GM18507 (cell line): ENCODE measurements at places on chromosomes 2 and 18.
A peak's percentile ranks its signal among the peaks of the same experiment; 100 is the strongest.

DNA sequence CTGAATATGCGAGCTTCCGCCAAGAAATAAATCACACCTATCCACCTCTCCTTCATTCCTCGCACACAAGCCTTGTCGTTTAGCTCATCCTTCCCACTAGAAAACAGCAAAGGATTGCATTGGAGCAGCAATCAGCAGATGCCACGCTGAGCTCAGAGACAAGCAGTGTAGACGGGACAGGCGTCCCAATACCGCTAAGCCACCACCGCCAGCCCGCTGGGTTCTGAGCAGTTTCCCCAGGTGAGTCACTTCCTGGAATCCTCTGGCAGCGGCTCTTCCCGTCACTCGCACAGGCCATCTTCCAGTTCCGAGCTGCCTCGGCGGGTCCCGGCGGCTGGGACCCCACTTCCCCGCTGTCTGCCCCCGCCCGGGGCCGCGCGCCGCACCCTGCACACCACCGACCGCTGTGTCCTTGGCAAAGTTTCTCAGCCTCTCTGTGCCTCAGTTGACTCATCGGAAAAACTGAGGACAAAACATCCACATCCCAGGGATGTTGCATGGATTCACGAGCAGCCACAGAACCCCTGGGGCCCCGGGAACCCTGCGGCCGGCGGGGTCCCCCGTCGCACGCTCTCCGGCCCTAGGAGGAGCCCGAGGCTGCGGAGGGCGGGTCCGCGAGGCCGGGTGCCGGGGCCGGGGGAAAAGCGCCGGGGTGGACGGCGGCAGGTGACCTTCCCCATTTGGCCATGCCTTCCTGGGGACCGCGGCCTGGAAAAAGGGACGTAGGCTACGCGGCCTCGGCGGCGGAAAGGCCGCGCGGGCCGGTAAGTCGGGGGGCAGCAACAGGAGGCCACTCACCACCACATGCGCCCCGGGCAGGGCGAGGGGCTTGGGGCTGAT, 573 bp downstream of the KDSR start:
- DNase-seq: peak; percentile 30

- DNase-seq: no peak
Observed at GRCh38 chr2:166610180-166610912, 116.3 kb upstream of the SCN7A start.

GRCh38 chr2:8494589-8494988, 187.3 kb upstream of the ID2 start:
- DNase-seq: no peak

DNA sequence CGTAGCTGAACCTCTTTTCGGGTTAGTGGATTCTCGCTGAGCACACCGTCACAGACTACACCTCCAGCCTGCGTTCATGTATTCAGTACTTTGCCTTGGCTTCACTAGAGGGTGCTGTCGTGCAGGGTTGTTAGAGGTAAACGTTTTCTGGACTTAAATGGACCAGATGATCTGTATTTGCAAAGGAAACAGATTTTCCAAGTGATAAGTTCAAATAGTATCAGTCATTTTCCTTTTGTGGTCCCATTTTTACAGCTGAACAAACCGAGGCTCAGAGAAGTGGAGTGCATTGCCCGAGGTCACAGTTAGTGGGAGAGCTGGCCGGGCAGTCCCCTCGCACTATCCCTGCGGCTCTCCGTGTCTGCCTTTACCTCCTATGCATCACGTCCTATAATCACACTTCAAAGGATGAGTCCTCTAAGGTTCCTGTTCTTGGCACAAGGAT, 125.9 kb downstream of the MAP4K4 start:
- DNase-seq: no peak

- DNase-seq: no peak
Observed at GRCh38 chr2:136111711-136112110, 6.2 kb downstream of the CXCR4 start.

GRCh38 chr2:39024833-39025232, 96.0 kb downstream of the SOS1 start:
- no peak for DNase-seq

- DNase-seq: no peak
Observed at GRCh38 chr2:62992561-62992960, 58.1 kb upstream of the OTX1 start.

DNA sequence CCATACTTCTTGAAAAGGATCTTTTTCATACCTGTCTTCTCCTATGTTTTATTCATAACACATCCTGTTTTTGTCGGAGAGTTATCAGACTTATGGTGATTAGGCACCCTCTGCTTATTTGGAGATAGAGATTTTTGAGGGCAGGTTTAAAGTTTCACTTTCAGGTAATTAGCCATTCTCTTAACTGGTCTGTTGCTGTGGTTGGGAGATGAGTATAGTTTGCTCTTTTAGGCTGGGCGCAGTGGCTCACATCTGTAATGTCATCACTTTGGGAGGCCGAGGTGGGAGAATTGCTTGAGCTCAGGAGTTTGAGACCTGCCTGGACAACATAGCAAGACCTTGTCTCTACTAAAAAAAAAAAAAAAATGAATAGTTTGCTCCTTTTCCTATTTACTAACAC, 25.3 kb downstream of the SFTPB start:
- DNase-seq: no peak

DNA sequence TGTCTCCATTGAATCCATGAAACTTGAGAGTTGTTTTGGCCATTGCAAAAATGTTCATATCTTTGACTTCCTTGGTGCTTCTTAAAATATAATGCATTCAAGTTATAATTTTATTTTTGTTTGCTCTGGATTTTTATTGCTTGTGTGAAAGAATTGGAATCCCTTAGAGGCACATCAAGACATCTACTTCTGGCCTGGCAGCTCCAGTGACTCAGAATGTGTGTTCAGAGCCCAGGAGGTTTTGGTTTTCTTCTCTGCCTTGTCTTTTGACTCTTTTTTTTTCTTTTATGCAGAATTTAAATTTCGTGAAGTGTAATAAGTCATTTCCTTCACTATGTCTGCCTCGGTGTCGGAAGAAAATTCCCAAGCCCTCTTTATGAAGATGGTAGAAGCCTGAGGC, 180.2 kb downstream of the LTBP1 start:
- no peak for DNase-seq

DNA sequence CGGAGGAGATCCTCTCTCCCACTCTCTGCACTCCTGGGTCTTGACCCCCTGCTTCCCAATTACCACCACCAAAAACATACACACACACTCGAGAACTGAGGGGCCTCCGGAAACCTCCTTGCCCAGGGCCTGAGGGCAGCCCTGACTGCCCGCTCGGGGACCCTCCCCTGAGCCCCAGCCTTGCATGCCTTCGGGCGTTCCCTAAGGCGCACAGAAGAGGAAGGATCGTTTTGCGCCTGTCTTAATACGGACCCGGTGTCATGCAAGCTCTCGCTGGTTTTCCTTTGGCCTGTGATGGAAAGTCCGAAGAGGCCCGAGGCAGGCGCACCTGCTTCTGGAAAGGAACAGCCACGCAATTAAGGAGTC, 19.8 kb downstream of the POU3F3 start:
- DNase-seq: no peak

- DNase-seq: no peak
Observed at GRCh38 chr18:69558052-69558451, 157.4 kb downstream of the DOK6 start.

DNA sequence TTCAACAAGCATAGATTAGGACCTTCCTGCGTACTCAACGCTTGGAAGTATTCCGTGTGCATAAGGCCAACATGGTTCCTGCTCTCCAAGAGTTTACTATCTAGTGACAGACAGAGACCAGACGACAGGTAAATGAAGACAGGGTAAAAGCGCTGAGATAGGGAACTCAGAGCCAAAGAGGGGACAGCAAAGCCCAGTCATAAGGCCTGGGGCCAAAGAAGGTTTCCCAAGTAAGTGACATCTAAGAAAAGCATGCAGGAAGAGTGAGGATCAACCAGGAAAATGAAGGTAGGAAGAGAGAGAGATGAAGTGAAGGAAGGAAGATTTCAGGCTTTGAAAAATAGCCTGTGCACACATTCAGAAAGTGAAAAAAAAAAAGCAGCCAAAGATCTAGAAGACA, 76.9 kb upstream of the CDH20 start:
- no peak for DNase-seq

DNA sequence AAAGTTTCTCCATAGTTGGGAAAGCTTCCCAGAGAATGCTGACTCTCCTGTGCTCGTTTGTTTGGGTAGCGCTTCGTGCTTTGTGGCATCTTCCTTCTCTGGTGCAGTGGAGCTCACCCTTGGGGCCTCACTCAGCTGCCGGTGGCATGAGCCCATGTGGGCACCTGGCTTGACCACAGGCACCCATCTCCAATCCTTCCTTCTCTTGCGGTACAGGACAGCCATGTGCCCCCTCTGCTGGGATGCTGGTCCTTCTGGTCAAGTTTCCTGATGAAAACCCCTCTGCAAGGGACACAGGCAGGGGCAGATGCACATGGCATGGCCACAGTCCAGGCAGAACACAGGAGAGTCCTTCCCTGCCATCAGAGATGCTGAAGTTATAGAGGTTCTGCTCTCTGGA, 555.9 kb upstream of the HS6ST1 start:
- no peak for DNase-seq

- DNase-seq: no peak
Observed at GRCh38 chr2:74498500-74499266, 720 bp downstream of the LBX2 start.

GRCh38 chr2:161599842-161600241, 24.4 kb upstream of the SLC4A10 start:
- no peak for DNase-seq

DNA sequence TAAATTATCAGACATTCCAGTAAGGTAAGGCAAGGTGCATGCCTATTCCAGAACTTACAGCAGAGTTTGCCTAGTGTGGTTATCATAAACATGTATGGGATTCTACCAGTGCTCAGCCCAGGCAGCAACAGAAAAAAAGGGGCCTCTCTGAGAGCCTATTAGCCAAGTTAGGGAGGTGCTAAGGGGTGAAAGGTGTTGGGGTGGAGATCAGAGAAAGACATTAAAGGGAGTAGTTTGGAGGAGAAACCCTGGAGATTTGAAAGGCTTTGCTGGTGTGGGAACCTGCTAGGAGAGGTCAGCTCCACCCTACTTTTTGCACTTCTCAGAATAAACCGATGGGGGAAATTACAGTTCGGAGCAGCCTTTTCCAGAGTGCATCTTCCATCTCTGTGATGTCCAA, 2.9 kb downstream of the ARPC2 start:
- no peak for DNase-seq

DNA sequence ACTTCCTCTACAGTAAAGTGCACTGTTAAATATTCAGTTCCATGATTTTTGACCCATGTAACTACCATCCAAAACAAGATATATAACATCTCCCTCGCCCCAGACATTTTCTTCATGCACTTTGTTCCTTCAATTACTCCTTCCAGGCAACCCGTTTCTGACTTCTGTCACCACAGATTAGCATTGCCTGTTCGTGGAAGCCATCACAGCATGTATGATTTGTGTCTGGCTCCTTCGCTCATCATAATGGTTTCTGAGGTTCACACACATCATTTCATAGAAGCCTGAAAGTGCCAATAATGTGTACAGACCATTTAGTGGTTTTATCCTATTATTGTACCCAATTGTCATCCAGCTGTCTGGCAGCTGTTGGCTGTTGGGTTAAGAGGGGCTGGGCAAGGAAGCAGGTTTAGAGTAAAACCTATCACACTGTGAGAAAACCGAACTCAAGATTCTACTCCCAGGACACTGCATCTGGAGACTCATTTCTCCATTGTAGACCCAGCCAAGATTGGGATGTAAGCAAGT, 16.1 kb downstream of the ARHGAP28 start:
- DNase-seq: no peak

DNA sequence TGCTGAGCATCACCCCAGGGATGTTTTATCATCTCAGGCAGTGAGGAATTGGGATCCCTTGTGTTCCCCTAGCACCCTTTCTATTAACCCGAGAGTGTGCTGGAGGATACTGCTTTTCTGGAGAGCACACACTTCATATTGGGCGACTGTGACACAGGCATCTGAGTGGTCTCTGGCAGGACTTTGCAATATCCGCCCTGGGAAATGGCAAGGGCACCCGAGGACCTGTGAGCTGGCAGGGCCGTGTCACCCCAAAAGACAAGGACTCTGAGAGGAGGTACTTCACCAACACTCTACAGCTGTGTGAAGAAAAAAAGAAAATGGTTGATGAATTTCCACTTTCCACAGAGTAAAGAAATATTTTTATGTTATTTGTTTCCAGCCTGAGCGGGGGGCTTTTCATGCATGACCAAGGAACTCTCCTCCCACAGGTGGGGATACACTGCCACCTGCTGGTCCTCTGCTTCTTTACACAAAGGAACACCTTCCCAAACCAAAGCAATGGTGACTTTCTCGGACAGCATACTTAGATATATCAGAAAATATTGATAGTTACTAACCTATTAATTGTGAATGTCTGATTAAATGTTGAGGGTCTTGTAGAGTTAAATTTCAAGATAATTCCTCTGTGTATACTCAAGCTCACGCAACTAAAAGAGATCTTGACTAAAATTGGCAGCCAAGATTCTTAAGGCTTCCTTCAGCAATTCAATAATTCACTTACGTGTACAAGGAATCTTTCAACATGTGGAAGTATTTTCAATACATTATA, 45.9 kb upstream of the REG3G start:
- no peak for DNase-seq

DNA sequence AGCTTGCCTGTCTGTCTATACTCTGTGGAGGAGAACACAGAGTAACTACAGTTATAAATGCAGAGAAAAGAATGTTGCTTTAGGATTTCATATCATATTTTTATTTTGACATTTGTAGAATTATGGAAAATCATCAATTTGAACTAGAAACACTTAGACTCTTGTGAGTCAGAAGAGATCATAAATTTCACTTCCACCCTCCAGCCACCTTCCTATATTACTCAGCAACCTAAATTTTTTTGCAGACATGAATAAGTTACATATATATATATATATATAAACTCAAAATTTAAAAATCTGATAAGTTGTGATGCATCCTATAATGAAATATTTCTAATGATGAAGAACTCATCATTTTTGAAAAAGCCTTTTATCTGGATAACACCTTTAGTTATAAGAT, 172.3 kb downstream of the PIEZO2 start:
- DNase-seq: no peak

DNA sequence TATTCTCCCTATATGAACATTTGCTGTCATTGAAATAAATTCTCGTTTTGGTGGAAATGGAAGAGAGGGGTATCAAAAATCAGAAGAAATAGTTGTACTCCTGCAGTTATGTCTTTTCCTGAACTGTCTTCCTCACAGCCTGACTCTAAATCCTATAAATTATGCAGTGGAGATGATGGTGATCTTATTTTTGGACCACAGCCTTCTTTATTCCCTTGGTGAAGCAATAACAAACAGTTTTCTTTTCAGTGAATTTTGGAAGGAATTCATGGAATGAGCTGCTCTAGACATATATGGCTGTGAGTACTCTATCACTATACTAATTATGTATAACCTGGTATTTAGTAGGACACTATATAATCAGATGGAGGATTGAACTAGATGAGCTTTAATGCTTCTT, 1.7 kb upstream of the SLC25A12 start:
- no peak for DNase-seq

- no peak for DNase-seq
Observed at GRCh38 chr18:25169701-25170100, 182.3 kb downstream of the ZNF521 start.

- no peak for DNase-seq
Observed at GRCh38 chr18:45691816-45692179, 32.2 kb upstream of the SLC14A1 start.

- DNase-seq: no peak
Observed at GRCh38 chr18:23207191-23207955, 72.1 kb downstream of the CABLES1 start.
